ENCODE measurements at places on chromosomes 3 and 15.

DNA sequence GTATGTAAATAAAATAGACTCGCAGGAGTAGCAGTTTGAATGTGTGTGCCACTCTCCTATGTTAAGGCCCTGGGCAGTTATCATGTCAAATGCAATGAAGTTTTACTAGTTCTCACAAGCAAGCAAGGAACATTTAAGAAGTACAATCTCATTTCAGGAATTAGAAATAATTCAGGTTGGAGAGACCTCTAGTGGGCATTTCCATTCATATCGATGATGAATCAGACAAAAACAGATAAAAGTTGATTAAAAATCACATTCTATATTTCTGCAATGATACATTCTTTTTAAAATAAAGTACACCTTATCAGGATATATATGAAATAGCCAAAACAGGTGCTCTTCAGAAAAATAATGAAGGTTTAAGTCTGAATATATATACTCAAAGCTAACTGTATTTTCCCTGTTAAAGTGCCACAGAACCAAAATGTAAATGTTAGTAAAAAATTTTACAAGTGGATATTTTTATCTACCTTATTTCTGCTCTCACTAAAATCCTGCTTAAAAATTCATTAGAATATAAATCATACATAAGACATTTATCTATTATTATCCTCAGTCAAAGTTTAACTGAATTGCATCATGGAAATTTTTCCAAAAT lies 492.4 kb upstream of the FRG2C start:
- no peak for DNase-seq

- DNase-seq, result no peak
Measured at GRCh38 chr3:43344520-43344919, 58.2 kb downstream of the SNRK start.

- no peak for DNase-seq
Measured at GRCh38 chr3:16031434-16031833, 143.0 kb upstream of the GALNT15 start.

DNA sequence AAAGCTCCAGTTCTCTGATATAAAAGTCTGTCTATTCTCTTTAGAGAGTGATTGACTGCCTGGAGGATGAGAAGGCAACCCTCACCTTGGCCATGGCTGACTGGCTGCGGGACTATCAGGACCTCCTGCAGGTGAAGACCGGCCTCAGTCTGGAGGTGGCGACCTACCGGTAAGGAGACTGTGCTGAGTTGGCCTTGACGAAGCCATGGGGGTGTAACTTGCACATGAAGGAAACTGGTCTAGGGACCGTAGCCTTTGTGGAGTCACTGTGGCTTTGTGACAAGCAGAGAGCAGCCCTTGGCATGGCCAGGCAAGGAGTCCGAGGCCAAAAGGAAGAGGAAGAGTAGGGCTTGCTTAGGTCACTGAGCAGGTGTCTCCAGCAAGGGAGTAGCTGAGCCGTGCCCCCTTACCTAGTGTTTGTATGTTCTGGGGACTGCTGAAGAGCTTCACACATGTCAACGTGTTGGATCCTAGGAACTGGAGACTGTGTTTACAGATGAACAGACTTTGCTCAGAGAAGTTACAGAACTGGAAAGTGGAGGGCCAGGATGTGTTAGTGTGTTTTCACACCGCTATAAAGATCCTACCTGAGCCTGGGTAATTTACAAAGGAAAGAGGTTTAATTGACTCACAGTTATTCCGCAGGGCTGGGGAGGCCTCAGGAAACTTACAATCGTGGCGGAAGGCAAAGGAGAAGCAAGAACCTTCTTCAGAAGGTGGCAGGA lies 8.8 kb downstream of the SYNM start:
- DNase-seq, result no peak

- no peak for DNase-seq
Measured at GRCh38 chr3:108441071-108441507, 69.3 kb downstream of the MYH15 start.

DNA sequence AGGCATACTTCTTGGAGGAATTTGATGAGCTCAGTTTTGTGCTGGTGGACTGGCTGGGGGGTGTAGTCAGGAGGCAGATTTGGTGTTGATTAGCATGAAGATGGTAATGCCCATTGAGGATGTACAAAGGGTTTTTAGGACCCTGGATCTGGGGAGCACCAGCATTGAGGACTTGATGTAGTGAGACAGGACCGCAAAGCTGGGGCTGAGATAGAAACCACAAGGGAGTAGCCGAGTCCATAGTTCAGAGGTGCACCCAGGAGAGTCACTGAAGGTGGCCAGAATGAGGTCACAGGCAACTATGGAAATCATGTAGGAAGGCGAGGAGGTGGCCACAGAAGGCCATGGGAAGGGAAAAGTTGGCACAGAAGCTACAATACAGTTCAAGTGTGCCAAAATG lies 2.7 kb upstream of the CDC25A start:
- DNase-seq, result no peak

DNA sequence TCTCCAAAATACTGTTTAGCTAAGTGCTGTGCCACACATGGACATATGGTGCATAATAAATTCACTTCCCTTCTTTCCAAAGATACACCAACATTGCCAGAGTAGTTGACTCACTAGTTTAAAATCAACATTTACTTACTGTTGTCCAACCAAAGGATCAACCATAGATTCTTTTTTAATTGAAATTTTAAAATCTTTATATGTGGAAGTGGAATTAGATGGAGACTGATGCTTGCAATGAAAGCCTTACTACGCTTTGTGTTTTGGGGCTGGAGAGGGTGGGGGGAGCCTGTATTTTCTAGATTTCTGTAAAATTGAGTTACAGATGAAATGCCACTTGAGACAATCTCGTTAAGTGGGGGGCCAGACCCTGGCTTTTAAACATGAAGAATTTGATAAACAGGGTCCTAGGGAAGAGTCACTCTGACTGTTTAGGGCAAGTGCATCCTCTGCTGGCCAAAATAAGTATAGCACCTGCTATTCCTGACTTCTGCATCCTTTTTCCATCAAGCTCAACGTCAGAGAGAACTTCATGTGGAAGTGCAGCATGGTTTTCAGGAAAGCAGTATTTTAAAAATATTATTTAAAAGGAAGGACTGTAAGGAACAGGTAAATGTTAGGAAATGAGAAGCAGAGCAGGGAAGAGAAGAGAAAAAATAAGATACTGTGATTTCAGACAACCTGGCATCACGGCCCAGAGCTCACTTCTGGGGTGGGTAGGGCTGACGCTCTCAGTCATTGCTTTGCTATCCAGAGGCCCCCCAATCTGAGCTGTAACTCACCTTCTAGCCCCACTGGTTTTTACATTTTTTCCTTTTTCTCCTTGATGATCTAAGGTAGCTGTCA lies 76.7 kb downstream of the BOC start:
- DNase-seq, result no peak

- DNase-seq, result no peak
Measured at GRCh38 chr15:68252925-68253534, 23.5 kb upstream of the CLN6 start.

GRCh38 chr3:35335703-35336102 lies 303.6 kb upstream of the ARPP21 start:
- DNase-seq, result no peak

- DNase-seq, result no peak
Measured at GRCh38 chr3:54086652-54087405, 35.5 kb upstream of the CACNA2D3 start.

GRCh38 chr3:165523801-165524200 lies 313.4 kb downstream of the BCHE start:
- DNase-seq, result no peak

DNA sequence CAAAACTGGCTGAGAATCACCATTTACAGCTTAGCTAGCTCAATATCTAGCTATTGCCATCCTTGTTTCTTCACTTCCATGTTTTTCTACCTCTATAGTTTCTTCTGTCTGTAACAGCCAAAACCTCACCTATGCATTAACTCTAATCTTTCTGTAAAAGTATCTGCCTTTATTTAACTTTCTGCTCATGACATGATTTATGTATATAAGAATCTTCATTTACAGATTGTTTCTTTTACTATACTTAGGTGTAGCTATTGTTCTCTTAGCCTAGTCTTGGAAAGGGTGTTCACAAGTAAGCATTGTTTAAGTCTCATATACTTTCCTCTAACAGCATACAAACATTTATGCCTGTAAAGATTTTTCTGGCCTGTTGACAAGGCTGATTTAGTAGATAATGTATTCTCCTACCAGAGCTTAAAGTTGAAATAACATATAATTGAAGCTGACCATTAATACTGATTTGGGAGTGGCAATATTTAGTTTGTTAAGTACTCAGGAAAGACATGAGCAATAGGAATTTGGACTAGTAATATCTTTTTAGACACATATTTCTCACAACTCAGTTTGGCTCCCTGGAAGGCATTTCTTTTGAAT lies 9.4 kb downstream of the FILIP1L start:
- no peak for DNase-seq

GRCh38 chr3:157752956-157753786 lies 250.0 kb upstream of the VEPH1 start:
- DNase-seq, result no peak

GRCh38 chr3:180626844-180627243 lies 24.9 kb downstream of the TTC14 start:
- no peak for DNase-seq

GRCh38 chr3:9828801-9829755 lies 14.7 kb downstream of the RPUSD3 start:
- no peak for DNase-seq

- no peak for DNase-seq
Measured at GRCh38 chr3:78741066-78741645, 1026.6 kb downstream of the ROBO1 start.

DNA sequence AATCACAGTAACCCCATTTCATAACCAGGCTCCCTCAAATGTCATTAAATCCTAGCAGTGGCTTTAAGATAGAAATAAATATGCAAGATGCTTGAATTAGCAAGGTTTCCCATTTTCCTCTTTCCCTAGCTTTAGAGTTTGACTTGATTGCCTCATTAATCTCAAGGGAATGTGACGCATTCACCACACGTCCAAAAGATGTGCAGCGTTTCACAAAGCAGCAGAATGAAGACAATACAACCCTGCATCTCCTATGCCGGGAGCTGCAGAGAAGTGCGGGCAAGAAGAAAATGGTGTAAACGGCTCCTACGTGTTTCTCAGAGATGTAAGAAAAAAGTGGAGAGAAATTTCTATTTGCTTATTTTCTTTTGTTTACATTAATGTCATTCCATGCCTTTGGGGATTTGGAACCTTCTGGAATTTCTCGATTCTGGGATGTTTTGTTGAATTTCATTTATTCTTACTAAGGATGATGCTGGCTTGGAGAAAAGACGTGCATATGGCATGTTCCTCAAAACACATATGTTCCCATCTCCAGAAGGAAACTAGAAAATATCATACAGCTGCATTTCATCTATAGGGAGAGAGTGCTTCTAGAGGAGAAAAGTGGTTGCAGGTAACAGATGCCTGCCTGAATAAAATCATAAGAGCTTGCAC lies 27.8 kb upstream of the FRMD4B start:
- no peak for DNase-seq

- DNase-seq, result no peak
Measured at GRCh38 chr3:183988216-183988790, 29.4 kb downstream of the ABCC5 start.

- DNase-seq, result no peak
Measured at GRCh38 chr15:57401546-57401945, 25.2 kb downstream of the CGNL1 start.

DNA sequence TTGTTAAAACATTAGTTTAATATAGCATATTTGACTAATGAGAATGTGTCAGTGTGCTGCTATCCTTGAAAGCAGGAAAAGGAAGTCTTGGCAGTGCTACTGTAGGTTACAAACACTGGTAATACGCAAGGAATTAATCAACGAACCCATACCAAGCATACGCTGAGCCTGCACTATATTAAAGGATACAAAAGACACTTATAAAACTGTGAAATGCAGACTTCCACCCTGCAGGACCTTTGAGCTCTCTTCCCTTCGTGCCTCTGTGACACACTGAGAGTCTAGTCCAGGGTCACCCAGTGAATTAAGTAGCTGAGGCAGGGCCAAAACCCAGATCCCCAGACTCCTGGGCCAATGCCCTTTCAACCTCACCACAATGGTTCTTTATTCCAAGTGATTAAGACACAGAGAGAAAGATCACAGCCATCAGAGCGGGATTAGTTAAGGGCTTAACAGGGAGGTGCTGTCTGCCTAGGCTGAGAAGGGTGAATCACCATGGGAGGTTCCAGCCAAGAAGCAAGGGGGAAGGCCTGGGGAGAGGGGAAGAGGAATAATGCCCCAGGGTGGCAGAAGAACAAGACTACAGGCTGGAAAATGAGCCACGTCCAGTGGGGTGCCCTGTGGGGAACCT lies 6.8 kb downstream of the ANXA2 start:
- DNase-seq, result no peak

DNA sequence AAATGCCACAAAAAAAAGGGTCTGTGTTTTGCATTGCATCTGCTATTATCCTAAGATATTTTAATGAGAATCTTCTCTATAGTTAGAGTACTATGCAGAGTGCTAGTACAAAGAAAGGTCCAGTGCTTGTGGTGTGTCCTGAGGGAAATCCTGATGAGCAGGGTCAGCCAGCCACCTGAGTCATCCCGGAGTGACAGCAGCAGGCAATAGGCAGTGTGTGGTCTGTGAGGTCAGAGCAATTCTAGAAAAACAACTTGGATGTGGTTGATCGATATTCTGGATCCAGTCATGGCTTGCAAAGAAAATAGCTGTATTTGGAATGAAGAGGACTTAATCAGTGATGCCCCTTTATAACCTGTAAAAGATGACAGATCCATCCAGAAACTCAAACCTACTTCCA lies 119.2 kb downstream of the CTNNB1 start:
- no peak for DNase-seq

DNA sequence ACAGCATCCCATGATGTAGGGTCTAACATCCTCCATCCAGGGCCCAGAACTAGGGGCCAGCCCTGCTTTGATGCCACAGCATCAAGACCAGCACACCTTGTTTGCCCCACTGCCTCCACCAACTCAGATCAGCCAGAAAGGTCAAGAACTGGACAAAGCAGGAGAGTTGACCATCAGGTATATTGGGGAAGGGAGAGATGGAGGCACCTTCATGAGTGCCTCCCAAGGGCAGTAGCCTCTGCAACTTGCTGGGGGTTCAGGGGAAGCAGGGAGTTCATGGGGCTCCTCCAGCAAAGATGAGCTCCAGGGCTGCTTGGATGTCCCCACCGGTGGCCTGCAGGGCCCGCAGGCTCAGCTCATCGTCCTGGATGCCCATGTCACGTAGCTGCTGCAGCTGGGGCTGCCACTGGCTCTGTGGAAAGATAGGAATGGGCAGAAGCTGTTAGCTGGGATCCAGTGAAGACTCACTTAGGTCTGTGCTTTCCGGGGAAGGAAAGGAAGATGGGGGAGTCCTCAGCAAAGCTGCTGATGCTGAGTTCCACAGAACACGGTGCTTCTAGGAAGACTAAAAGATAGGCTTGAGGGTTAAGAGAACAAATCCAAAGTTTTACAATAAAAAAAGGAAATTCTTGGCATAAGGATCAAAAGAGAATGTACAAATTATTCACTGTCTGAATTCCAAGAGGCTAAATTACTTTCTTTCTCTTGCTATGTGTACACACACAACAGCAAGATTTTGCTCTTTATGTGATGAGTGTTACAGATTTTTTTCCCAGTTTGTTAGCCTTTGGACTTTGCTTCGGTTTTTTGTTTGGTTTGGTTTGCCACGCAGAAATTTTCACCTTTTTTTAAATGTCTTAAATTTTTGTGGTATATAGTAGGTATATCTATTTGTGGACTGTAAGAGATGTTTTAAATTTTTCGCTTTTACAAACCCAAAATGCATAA lies 12.3 kb upstream of the SEMA7A start:
- DNase-seq, result no peak

GRCh38 chr15:37034835-37035748 lies 65.3 kb downstream of the MEIS2 start:
- no peak for DNase-seq
